ENCODE measurements at places on chromosomes 1 and 21.

- peak; percentile 9 for DNase-seq
Measured at GRCh38 chr1:116910379-116911187, 867 bp downstream of the PTGFRN start.

- no peak for DNase-seq
Measured at GRCh38 chr1:145936247-145936646, 9.0 kb upstream of the RBM8A start.

DNA sequence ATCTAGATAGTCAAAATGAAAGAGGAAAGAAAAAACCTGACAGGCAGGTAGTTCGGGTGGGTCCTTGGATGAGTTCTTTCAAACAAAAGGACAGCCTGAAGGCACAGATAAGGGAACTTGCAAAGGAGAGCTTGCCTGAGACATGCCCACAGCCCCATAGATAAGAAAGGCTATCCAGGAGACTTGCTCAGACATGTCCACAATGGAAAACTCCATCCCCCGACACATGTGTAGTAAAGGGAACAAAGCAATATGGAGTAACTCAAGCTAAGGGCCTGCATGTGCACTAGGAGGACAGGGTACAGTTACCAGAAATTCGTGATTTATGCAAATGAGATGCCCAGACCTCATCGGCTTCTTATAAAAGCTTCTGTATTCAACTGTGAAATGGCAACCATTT, 281.5 kb downstream of the NEGR1 start:
- DNase-seq, result no peak

DNA sequence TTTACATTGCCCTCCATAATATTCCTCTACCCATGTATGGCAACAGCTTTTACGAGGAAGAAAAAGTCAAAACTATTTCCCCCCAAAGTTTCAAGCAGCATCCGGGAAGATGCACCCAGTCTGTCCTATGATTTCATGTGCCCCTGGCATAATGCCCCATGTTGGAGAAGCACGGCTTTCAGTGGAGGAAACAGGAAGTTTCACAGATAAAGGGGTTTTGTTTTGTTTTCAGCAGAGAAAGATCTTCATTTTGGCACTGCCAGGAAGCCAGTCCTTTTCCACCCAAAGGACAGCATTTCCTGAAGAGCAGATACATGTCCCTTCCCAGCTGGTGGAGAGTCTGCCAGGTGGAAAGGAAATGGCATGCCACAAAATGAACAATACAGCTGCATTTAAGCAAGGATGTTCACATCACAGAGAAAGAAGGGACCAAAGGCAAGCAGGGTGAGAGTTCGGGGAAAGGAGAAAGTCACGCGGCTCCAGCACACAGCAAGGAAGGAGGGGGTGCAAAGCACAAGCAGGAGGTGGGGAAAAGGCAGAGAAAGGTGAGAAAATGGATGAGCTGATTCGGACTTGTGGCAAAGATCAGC, 95.3 kb upstream of the HIVEP3 start:
- DNase-seq, result no peak

DNA sequence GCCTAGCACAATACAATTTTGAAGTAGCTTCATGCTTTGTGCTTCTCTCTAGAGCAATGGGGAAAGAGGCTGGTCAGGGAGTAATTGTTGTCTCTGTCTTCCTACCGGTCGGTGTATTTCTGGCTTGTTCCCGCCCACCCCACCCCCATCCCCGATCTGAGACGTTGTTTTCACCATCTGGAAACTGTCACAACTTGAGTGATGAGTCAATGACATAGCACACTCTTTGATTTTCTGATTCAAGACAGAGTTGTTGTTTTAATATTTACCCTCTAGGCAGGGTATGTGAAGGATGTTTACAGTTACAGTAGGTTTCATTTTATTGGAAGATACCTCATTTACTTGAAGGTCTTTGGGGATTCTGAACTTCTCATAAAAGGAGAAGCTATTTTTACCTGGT, 7.0 kb downstream of the IL12RB2 start:
- DNase-seq, result peak; percentile 44

DNA sequence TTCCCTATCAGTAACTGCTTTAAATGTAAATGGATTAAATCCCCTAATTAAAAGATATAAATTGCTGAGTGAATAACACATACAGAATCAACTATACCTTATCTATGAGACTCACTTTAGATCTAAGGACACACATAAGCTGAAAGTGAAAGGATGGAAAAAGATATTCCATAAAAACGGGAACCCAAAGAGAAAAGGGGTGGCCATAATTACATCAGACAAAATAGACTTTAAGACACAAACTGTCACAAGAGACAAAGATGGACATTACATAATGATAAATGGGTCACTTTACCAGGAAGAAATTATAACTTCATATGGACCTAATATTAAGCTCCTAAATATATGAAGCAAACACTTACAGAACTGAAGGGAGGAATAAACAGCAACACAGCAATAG, 59.2 kb downstream of the SLC25A24 start:
- no peak for DNase-seq

DNA sequence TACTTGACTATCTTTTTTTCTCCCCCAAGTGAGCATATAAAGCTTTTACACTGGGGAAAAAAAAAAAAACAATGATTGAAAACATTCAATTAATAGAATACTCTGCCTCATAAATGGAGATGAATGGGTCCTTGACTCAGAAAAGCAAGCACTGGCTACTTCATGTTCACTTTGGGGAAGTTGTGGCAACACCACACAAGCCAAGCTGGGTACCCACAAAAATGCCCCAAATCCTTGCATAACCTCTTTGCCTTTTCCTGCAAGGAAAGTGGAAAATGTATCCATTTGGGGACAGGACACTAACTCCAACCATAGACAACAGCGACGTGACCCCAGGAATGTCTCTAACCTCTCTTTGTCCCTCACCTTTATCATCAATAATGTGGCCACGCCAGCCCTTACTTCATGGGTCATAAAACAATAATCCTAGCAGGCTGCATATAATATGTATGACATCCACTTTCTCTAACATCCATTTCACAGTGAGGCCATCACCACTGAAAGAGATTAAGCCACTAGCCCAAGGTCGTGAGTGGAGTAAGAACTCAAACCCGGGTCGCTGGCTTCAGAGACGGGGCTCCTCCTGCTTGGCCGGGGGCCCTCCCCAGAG, 2.3 kb downstream of the ECE1 start:
- no peak for DNase-seq

- no peak for DNase-seq
Measured at GRCh38 chr21:26050857-26051256, 119.7 kb downstream of the APP start.

DNA sequence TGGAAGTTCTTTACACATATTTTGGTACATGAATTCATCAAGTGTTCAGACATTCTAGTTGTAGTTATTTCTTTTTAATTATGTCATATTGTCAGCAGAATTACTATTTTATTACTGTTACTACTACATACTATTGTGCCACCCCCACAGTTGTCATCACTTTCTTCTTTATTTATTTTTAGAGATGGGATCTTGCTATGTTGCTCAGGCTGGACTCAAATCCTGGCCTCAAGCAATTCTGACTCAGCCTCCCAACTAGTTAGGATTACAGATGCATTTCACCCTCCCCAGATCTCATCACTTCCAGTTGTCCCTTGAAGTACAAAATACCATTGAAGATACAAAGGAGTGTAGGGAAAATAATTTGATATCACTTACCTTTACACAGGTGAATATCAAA, 258.0 kb downstream of the KCTD3 start:
- no peak for DNase-seq

GRCh38 chr1:236284291-236284721, 2.5 kb upstream of the ERO1B start:
- no peak for DNase-seq

- DNase-seq, result no peak
Measured at GRCh38 chr1:208089761-208090370, 154.3 kb downstream of the PLXNA2 start.

DNA sequence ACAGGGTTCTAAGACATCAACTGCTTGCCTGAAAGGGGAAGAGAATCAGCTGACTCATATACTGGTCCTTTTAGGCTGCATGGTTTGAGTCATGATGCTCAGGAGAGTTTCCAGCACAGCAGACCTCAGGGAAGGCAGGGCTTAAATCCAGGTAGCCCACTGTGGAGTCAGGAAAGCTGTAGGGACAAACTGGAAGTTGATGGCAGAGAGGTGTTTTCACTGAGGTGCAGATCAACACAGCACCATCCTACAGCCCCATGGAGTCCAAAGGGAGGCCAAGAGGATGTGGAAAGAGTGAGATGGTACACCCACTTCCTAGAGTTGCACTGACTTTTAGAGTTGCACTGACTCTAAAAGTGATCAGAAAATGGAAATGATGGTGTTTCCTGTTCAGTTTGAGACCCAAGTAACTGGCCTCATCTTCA, 252.4 kb upstream of the DUSP10 start:
- DNase-seq, result no peak

DNA sequence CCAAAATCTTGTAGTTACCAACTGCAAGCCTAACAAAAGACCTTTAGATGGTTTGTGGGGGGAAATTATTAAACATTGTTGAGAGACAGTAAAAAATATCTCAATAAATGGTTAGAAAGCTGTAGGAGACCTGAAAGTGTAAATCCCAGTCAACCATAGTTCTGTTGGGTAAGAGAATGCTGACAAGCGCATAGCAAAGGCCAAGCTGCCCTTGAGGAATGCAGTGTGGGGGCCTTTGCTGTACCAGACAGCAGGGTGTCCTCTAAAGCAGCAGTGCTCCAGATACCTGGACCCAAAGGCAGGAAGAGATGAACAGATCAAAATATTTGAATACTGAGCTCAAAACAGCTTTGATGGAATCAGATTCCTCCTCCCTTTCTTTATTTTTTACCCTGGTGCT, 54.6 kb downstream of the OBSCN start:
- no peak for DNase-seq

DNA sequence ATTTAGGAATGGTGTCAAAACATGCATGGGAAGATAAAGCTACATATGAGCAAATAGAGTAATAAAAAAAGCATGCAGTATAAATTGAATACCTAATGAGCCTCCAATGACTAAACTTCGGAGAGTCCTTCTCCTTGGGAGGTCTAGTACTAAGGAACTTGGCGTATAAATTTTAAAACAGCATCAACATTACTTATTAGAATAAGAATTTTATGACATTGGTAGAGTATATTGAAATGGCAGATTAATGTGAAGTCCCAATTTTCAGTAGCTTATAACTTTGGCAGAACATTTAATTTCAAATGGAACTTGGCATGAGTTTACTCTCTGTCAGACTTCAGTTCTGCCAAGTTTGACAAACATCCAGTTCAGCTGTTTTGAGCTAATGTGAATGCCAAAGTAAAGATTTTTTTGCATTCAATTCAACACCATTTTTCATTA, 104.7 kb upstream of the RGS18 start:
- no peak for DNase-seq

Measured in stimulated activated naive CD4-positive, alpha-beta T cell treated with Interleukin-2 at 50 U/mL for 16 hours (primary cell).